ENCODE measurements at places on chromosomes 16 and 17.
A peak's percentile ranks its signal among the peaks of the same experiment; 100 is the strongest.

DNA sequence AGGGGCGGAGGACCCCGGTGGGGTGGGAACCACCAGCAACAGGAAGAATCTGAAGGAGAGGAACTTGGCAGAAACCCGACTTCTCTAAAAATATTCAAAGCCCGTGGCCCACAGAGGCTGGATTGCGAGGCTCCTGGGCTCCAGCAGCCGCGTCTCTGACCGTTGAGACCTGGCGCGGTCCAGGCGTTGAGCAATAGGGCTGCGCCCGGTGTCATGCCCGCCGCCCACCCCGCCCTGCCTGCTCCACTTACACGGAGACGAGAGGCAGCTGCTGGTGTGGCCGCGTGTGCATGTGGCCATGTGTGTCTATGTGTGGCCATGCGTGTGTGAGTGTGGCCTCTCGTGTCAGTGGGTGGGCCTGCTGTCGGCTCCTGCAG, 83.6 kb downstream of the IRF8 start:
- peak; percentile 33 for DNase-seq

- DNase-seq: no peak
Observed at GRCh38 chr17:73603971-73604370, 40.3 kb downstream of the SDK2 start.

- peak; percentile 16 for DNase-seq
Observed at GRCh38 chr16:24217461-24217860, 38.7 kb upstream of the CACNG3 start.

DNA sequence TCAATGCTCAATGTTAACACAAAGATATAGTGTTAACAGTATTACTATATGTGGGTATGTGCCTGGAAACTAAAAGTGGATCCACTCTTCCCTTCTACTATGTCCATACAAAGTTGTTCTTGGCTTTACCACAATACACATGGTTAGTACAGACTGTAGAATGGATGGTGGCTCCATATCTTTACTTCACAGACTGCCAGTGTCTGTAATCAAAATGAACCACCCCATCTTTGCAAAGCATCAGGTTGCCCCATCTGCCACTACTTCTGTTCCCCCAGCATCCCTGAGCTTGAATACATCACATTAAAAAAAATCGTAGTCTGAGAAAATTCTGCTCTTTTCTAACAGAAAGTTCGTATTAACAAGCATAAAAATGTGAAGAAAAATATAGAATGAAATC, 30.0 kb downstream of the USP32 start:
- DNase-seq: no peak

DNA sequence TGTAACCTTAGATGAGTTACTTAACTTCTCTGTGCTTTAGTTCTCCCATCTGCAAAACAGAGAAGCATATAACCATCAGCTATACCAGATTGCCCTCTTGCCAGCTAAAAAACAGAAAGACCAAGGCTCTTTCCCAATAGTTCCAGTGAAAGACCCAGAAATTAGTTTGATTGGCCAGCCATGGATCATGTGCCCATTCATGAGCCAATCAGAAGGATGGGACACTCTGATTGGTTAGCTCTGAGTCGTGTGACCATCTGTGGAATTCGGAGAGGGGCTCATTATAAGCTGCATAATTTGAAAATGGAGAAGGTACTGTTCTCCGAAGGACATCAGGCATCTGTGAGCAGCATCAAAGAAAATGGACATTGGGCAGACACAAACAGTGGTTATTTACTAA, 155.2 kb downstream of the ABCC12 start:
- DNase-seq: no peak

- no peak for DNase-seq
Observed at GRCh38 chr16:28558456-28558855, 4.7 kb downstream of the SGF29 start.
